ENCODE measurements at places on chromosomes 12 and 14.

DNA sequence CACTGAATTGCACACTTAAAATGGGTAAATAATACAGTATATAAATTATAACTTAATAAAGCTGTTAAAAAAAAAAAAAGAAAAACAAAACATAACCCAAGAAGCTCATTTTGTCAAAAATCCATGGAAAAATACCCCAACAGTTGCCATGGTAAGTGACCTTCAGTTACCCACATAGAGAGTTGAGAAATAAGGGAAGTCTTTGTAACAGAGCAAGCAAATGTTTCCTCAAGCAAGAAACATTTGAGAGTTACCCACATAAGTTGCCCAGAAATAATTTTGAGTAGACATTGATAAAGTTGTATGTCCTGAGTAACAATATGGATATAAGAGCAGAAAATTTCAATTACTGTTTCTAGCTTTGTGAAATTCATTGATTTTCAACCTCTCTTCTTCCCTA lies 227.4 kb downstream of the CCDC59 start:
- DNase-seq = no peak

DNA sequence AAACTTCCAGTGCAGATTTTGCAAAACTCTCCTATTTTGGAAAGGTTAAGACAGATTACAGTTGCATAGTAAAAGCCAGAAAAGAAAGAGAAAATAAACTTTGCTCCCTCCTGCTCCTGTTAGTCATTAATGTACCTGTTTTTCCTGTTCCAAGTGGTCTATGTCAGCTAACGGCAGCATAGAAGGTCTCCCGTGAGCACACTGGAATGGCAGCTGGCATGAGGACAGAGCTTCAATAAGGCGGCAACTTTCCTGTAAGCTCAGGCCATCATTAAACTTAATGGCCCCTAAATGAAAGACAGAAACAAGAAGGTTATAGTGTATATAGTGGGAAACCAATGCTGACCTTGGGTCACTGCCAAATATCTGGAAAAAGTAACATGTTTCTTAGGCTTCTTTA lies 16.0 kb downstream of the EIF2B2 start:
- no peak for DNase-seq

GRCh38 chr12:67034110-67034879 lies 234.9 kb upstream of the CAND1 start:
- DNase-seq = no peak

DNA sequence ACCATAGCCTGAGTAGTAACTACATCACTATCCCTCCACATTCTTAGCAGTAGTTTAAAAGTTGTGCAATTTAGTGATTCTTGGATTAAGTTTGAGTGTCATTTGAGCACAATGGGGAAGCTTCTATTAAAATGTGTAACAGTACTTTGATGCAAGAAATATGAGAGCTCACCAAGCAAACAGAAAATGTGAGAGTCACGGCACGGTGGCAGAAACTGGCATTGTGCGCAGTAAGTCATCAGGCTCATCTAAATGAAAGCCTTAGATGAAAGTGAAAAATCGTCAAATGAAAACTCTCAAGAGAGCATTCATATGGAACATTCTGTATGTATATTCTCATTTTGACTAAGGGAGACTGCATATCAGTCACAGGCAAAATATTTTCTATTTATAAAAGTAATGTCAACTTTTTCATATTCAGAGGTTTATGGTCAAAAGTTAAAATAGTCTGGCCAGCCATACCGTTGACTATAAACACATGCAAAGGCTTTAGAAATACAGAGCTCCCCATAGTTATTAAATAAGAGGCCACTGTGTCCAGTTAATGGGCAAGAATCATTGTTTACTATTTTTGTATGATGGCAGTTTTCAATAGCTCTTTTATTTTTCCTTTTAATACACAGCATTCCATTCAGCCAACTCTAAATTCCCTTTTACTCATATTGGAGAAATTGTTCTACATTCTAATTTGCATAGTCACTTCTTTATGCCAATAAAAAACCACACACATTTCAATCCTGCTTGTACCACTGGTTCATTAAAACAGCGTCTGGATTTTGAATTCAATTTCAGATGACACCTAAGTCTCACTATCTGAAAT lies 167.9 kb downstream of the PRKD1 start:
- no peak for DNase-seq

GRCh38 chr14:54660604-54661111 lies 93.7 kb downstream of the SAMD4A start:
- no peak for DNase-seq

DNA sequence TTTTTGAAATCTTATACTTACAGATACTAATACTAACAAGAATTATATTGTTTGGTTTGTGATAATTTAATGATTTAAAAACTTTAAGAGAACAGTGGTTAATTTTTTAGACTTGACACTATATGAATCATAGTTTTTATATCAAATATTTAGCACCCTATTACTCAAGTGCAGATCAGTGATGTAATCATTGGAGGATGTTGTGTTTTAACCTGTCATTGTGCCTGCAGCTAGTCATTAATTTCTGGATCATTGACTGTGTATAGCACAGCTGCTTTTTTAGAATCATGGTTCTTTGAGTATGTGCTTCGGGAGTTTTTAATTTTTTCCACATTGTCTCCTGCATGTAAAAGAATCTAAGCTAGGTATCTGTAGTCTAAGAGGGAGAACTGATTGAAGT lies 17.3 kb downstream of the ARID4A start:
- DNase-seq = no peak

DNA sequence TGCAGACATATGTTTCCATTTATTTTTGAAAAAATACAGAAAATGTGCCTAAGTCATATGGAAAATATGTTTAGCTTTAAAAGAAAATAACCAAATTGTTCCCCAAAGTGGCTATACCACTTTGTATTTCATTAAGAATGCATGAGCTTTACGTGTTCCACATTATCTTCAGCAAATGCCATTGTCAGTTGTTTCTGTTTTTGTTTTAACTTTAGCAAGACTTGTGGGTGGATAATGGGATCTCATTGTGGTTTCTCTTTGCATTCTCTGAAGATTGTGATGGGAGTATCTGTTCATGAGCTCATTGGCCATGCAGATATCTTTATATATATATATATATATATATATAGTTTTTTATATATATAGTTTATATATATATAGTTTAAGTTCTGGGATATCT lies 181.5 kb downstream of the CCER1 start:
- DNase-seq = no peak

GRCh38 chr14:63892265-63892664 lies 39.5 kb downstream of the SYNE2 start:
- no peak for DNase-seq

GRCh38 chr12:13602172-13602571 lies 379.2 kb downstream of the GRIN2B start:
- no peak for DNase-seq

DNA sequence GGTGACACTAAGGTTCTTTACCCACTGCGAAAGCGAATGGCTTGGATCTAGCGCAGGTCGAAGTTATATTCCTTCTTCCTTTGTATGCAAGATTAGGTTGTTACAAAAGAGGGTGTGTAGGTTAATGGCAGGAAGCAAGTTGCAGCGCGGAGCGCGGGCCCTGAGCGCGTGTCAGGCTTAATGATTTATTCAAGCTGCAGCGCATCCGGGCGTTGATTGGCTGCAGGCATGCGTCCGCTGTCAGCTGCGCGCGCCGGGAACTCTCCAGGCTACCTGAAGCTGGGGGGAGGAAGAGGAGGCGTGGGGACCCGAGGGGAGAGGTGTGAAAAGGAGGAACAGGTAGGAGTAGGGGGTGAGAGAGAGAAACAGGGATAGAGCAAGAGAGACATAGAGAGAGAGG lies 7.4 kb downstream of the ASCL1 start:
- peak; percentile 32 for DNase-seq

- DNase-seq = no peak
Observed at GRCh38 chr14:105855246-105855892, 329.0 kb downstream of the TMEM121 start.

DNA sequence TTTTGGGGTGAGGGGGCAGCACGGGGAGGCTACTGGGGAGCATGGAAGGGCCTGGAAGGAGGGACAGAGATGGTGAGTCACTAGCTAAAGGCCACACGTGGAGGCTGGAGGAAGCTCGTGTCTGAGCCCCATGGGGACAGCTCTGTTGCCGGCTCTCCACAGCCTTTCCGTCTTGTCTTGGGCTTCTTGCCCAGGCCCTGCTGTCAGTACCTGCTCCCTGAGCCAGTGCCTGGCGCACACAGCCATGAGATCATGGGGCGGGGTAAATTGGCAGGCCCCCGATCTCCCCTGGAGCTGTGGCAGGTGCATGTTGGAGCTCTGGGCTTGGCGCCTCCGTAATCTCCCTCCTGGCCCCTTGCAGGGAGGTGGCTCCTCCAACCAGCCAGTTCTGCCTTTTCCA lies 16.1 kb upstream of the KRT80 start:
- DNase-seq = no peak

DNA sequence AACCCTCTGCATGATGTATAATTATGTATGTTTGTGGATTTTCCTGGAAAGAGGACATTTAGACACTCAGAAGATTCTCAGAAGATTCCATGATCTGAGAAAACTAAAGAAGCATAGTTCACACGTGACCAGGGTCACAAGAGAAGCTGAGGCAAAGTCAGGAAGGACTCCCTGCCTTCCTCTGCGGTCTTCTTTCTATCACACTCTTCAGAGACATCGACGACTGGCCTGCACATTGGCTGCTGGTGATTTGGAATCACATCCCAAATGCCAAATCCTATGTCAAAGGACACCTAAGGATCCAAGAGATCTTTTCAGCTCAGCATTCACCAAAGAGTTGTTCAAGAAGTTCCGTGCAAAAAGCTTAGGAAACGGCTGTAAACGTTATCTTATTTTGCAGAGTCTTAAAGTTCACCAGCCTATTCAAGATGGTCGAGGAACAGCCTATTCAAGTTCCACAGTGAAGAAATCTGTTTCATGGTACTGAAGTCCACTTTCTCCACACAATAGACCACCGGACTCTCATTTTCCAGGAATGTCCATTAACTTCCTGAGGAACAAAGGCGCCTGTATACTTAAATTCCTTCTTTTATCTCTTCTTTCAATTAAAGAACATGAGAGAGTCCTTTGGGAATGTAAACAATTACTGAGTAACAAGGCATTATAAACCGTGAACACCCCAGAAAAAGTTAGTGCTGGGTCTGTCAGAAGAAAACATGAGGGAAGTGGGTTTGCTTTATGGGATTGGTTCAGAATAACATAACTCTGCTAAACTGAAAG lies 42.1 kb downstream of the IGF1 start:
- no peak for DNase-seq

DNA sequence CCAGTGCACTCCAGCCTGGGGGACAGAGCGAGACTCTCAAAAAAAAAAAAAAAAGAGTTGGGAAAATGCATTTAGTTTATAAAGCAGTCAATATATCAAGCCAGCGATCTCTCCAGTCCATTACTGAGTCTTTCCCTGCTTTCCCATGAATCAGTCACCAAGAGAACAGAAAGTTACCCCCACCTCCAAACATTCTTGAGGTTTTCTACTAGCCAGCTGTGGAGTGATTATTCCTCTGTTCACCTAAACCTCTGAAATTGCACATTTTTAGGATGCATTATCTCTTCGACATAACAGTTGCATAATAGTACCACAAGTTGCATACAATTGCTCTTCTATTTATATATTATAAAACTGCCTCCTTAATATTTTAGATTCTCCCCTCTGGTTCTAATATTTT lies 134.8 kb upstream of the DIO3 start:
- no peak for DNase-seq

GRCh38 chr14:95185767-95186392 lies 28.6 kb upstream of the DICER1 start:
- DNase-seq = no peak

DNA sequence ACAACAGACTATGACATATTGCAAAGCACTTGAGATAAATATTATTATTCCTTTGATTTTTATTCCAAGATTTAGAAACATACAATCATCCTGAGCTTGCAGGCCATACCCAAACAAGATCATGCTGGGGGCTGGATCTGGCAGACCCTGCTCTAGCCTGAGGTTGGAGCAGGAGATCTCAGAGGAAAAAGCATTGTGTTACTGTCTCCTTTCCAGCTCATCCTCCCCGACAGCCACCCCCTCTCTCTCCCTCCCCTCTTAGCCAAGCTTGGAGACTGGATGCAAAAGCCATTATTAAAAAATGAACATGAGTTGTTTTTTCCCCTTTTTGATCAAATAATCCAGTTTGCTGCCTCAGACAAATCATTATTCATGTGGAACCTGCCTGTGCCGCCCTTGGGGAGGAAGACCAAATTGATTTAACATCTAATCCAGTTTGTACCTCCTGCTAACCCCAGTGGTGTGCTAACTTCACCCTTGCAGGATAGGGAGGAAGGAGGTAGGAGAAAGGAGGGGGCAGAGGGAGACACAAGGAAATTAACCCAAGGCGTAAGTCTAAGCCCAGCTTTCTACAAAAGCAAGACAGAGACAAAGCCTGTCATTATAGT lies 565.8 kb upstream of the TBX3 start:
- DNase-seq = no peak

DNA sequence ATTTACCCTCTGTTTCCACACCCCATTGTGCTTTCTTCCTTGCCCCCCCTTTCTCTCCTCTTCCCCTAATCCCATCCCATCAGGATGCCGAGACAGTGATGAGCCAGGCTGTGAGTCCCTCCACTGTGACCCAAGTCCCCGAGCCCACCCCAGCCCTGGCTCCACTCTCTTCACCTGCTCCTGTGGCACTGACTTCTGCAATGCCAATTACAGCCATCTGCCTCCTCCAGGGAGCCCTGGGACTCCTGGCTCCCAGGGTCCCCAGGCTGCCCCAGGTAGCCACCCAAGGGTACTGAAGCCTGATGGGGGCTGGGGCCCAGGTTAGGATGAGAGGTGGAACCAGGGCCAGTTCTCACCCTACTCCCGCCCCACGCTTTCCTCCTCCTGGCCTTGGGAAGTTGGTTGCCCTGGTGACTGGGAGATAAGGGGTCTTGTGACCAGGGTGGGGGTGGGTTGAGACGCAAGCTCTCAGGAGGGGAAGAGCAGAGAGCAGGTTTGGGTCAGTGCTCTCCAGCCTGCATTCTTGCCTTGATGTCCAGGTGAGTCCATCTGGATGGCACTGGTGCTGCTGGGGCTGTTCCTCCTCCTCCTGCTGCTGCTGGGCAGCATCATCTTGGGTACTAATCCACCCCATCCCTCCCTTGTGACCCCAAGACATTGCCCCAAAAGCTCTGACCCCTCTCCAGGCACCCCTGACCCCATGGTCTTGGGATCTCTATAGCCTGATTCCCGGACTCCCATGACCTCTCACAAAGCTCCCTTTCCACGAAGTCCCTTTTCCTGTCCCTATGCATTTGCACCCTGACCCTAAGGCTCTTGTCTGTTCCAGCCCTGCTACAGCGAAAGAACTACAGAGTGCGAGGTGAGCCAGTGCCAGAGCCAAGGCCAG lies 1.2 kb downstream of the AMHR2 start:
- DNase-seq = no peak
